ENCODE measurements at places on chromosomes 12 and 14.

DNA sequence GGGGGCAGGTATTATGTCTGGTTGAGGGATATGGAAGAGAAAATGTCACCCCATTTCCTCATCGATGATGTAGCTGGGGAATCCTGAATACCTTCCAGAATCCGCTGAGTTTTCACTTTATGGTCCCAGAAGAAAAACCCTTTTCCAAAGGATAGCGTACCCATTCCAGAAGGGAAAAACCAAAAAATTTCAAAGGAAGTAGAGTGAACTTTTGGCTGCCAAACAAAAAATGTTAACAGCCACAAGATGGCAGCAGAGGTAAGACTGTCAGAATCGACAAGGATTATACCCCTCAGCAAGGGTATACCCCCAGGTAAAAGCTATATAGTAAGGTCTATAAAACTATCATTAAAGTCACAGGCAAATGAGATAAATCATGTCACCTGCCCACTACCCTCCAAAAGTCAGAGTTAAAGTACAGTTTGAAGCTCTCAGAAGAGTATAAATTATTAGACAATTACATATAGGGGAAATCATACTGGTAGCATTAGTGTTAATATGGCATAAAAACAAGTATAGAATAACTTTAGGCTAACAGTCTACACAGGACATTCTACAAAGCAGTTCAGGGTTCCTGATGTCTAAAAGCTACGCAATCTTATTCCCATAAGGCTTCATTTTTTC, 18.0 kb downstream of the ACIN1 start:
- DNase-seq, result peak; percentile 51

- DNase-seq, result no peak
These were observed 65.1 kb upstream of the SLCO1B1 start for GRCh38 chr12:21065845-21066244.

DNA sequence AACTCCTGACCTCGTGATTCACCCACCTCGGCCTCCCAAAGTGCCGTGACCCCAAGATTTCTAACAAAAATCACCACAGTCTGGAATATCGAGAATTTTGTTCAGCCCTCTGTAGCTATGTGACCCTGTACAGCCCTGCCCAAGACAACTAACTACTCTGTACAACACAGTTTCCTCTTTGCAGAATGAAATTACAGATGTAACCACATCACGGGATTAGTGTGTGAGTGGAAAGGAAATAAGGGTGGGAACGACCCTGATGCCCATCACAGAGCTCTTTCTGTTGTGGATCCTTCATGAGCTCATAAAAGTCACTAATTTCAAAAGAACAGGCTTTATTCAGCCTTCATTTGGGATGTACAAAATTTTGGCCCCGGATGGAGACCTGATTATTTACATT, 50.5 kb upstream of the KRR1 start:
- DNase-seq, result no peak

DNA sequence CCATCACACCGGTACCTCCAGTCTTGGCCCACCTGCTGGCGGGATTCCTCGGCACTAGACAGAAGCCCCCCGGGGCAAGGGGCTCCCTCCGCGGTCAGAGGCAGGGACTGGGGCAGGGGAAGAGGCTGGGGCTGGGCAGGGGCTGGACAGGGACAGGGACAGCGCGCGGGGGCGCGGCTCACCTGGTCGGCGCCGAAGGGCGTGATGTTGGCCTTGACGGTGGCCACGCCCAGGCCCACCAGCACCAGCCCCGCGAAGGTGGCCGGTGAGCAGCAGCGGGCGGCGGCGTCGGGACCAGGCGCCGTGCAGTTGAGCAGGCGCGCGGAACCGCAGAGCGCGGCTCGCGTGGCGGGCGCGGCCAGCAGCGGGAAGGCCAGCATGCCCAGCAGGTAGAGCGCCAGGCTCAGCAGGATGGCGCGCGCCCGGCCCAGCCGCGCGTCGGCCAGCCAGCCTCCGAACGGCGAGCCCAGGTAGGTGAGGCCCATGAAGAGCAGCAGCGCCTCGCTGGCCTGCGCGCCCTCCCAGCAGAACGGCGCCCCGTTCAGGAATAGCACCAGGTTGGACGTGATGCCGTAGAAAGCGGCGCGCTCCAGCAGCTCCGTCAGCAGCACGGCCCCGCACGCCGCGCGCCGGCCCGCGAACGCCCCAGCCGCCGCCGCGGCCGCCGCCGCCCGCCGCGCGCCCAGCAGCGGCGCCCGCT, 392 bp downstream of the SLC15A4 start:
- DNase-seq, result peak; percentile 9

DNA sequence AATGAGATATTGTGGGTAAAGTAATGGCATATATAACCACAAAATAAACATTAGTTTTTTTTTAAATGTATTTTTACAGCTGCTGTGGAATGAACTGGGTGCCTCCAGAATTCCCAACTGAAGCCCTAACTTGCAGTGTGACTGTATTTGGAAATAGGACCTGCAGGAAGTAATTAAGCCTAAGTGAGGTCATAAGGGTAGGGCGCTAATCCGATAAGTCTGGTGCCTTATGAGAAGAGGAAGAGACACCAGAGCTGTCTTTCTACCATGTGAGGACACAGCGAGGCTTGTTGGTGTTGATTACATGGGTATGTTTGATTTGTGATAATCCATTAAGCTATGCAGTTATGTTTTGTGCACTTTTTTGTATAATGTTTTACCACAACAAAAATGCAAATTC, 136.8 kb downstream of the TPH2 start:
- DNase-seq, result no peak

GRCh38 chr12:75908961-75909605, 122.5 kb downstream of the PHLDA1 start:
- DNase-seq, result no peak

- DNase-seq, result no peak
These were observed 111.9 kb upstream of the ARHGAP5 start for GRCh38 chr14:31965071-31965734.

DNA sequence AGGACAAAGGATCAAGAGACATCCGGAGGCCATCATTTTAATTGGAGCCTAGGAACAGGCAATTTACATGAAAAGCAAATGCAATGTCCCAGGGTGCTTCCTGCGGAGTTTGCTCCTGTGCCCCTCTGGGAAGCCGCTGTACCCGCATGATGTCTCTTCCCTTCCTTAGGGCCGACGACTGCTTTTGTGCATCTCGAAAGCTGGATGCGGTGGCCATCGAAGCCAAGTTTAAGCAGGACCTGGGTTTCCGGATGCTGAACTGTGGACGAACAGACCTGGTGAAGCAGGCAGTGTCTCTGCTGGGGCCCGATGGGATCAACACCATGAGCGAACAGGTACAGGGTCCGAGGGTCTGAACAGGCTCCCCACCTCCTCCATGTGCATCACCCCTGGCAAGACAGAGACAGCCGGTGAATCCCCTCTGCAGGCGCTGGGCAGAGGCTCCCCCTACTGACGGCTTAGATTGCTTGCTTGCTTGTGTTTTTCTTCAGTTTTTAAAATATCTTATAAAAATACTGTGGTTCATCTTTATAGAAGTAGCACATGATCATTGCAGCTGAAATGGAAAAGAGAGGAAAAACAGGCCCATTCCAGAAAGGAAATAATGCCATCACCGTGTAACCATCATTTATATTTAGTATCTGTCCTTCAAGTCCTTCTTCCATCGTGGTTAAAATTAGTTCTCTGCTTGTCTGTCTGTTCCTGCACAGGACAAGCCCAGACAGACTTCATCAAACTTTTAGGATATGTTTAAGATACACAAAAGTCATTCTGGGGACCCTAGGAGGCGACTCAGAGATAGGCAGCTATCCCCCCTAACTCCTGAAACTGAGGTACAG, 75.4 kb upstream of the PWP1 start:
- peak; percentile 20 for DNase-seq

GRCh38 chr12:81181691-81182090, 103.8 kb downstream of the ACSS3 start:
- no peak for DNase-seq
